Activated B cell treated with CpG ODN at 0.5 μM for 24 hours (primary cell): ENCODE measurements at places on chromosomes 6 and 20. TPM values are rescaled to one million over a fixed set of nuclear protein-coding genes. Genes with fewer than 3 reads are reported as not detected.

Gene PACRG
- not detected in 2 replicates for total RNA-seq

Gene VGLL2
- not detected in 2 replicates for total RNA-seq

Gene PNPLA1
- not detected in 2 replicates for total RNA-seq

Gene CTCFL
- total RNA-seq = not detected in 2 replicates

Gene HTR1E
- not detected in 2 replicates for total RNA-seq

Gene DEFB114
- total RNA-seq = not detected in 2 replicates

Gene KCNQ2
- not detected in 2 replicates for total RNA-seq

Gene MAP7
- total RNA-seq = 0.35 and 0.56 TPM in 2 replicates

Gene FITM2
- total RNA-seq = 2.4 and 3.3 TPM in 2 replicates

Gene PABPC1L
- total RNA-seq = 49.5 and 61.1 TPM in 2 replicates

DNA sequence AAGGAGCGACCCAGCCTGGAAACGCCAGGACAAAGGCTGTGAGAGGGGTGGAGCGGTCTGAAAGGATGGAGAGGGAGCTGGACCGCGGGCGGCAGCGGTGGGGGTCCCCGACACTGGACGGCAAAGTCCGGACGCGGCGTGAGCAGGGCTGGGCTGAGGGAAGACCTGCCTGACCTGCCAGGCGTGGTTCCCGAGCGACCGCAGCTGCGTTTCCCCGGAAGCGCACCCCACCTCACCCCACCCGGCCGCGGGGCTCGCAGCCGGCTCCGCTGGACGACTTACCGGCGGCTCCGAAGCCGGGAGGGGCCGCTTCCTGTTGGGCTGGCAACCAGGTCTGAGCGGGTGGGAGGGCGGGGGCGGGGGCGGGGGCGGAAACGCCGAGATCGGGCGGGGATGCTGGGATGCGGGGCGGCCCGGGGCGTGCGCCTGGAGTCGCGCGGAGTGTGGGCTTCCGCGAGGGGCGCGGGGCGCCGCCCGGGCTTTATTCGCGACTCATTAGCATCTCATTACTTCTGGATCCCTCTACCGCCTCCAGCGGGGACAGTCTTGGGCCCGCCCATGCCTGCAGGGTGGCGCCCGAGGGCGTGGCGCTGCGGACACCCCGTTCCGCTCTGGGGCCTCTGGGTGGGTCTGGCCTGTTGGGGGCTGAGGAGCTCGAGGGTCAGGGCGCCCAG lies at the start of gene MICAL1:
Gene MICAL1, minus strand, starts transcription at position 336 of the 674 bp plus-strand sequence. CDS start 1,576 bp downstream, outside the sequence.
- peak; percentile 82 for DNase-seq

DNA sequence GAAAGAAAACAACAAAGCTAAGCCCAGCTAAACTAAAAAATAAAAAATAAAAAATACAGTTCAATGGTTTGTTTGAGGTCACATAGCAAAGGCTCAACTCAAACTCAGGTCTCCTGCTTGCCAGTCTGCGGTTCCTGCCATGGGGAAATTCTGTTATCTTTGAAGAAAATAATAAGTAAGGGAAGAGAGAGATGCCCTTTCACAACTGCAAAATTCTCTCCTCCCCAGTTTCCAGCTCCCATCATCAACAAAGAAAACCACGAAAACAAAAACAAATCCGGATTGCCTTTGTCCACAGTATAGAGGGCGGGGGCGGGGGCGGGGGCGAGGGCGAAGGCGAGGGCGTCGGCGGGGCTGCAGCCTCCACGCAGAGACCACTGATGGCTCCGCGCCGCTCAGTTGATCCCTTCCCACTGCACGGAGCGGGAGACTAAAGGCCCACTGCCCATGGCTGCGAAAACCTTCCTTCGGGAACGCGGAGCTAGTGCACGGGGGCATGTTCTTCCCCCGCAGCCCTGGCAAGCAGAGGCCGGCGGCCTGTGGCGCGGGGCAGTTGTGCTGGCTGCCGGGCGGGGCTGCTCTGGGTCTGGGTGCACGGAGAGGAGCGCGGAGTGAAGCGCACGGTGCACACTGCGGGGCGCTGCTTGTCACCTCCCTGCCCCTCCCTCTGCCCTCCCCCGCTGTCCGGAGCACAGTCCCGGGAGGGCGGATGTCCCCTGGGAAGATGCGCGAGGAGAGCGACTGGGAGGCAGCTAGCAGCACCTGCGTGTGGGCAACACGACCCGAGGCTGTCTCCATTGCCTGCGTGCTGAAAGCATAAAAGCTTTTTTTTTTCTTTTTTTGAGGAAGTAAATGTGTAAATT lies 54.1 kb upstream of the TPD52L1 start:
- DNase-seq = no peak

DNA sequence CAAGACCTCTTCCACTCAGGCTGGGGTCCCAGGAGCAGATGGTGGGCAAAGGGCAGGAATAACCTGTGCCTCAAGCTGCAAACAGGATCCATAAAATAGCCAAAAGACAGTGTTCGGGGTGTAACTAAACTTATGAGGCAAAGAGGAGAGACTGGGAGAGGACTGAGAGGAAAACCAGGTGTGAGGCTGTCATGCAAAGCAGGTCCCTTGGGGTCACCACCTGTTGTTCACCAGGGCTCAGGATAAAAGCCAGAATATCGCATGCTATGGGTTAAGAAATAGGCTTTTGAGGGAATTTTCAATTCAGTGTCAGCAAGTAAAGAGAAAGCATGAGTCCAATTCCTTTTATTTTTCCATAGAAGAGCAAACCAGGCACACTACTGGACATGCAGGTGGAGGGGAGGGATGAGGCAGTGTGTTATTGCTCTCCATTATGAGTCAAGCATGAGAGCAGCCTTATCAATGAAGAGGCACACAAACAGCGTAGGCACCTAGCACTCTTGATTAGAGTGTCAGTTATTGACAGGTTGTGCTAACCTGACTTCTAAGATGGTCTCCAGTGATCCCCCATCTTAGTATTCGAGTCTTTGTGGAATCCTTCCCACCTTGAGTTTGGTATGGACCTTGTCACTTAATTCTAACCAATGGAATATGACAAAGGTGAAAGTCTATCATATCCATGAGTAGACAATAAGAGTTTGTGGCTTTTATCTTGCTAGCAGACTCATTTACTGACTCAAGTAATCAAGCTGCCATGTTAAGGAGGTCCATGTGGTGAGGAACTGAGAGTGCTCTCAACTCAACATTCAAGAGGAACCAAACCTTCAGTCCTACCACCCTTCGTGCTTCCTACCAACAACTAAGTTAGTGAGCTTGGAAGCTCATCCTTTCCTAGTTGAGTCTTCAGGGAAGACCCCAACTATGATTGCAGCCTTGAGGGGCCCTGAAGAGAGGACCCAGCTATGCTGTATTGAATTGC lies 18.8 kb downstream of the HLA-E start:
- DNase-seq = no peak

DNA sequence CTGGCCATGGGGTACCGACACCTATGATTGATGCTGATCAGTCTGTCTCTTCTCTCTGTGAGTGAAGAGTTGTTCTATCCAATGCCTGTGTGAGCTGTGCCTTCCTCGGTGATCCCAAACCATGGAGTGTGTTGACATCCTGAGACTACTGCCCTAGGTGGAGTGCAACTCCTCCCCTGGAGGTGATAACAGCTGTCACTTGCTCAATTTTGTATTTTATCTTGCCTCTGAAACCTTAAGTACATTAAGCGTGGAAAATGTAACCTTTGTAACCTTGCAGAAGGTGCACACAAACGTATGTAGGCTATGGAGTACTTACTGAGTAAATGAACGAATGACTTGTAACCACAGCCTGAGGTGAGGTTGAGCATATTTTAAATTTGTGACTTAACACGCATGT lies 256.2 kb downstream of the FNDC1 start:
- DNase-seq = no peak

- no peak for DNase-seq
Measured at GRCh38 chr6:38703949-38704590, 1.1 kb upstream of the GLO1 start.

GRCh38 chr6:96391776-96392360 lies 129.7 kb upstream of the UFL1 start:
- no peak for DNase-seq

- DNase-seq = no peak
Measured at GRCh38 chr6:138088326-138088762, 18.9 kb downstream of the PERP start.

GRCh38 chr6:167799033-167799821 lies 27.5 kb upstream of the AFDN start:
- DNase-seq = no peak

DNA sequence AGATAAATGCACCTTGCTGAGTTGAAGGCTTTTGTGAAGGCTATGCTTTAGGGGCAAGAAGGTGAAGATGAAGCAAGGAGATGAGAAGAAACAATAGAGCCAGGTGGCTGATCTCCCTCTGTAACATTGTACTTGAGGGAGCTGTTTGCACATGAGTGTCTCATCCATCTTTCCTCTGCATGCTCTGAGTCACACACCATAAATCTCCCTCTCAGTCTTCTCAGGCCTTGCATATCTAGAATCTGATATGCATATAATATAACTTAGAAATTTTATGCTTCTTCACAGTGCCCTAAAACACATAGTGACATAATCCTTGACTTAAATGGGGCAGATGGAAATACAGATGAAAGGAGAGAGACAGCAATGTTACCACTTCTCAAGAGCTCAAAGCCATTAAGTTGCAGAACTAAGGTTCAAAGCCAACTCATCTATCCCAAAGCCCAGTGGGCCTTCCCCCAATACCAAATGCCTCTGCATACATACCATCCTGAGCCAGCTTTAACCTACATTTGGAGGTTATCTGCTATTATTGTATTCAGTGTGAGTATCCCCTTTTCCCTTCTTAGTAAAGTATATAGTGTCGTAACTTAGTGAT lies 62.4 kb upstream of the STXBP5 start:
- no peak for DNase-seq

GRCh38 chr20:20665606-20666332 lies 46.7 kb downstream of the RALGAPA2 start:
- no peak for DNase-seq

GRCh38 chr6:150720774-150721233 lies 121.1 kb downstream of the PLEKHG1 start:
- DNase-seq = no peak

DNA sequence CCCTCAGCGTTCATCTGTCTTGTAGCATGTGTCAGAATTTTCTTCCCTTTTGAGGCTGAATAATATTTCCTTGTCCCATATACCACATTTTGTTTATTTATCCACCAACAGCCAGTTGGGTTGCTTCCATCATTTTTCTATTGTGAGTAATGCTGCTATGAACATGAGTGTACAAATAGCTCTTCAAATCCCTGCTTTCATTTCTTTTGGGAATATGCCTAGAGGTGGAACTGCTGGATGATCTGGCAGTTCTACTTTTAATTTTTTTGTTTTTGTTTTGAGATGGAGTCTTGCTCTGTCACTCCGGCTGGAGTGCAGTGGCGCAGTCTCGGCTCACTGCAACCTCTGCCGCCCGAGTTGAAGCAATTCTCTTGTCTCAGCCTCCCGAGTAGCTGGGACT lies 64.7 kb downstream of the SASH1 start:
- DNase-seq = no peak

DNA sequence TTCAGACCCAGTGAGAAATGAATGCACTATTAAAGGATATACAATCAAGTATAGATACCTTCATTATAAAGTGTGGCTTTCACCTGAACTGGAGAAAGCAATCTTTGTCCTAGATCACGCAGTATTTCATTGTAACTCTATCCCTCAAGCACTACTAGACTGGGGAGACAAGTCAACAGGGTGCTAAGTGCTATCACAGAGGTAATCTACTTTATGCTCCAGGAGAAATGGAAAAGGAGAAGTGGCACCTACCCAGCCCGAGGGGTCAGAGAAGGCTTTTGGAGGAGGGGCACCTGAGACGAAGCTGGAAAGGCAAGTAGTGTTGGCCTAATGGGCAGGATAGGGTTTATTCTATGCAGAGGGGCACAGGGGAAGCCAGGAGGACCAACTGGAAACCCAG lies 17.1 kb downstream of the ZHX3 start:
- no peak for DNase-seq

DNA sequence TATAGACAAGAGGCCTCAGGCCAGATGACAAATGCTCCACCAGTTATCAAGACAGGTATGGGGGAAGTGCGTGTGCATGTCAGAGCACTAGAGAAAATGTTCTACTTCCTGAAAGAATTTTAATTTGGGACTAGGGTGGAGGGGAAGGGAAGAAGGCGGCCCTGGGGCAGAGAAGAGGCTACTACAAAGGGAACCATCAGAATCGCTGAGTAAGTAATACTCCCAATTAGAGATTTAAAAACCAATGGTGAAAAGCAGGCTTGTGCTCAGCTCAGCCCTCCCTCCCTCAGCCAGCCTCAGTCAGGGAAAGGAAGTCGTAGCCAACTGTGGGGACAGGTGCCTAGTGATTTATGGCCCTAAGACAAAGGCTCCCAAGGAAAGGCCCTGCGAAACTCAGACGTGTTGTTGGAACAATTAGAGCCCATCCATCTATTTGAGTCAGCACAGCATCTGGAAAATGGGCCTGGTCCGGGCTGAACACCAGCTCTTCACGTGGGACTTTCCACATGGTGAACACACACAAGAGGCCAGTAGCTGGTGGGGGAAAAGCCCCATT lies 15.0 kb upstream of the MAFB start:
- DNase-seq = no peak

DNA sequence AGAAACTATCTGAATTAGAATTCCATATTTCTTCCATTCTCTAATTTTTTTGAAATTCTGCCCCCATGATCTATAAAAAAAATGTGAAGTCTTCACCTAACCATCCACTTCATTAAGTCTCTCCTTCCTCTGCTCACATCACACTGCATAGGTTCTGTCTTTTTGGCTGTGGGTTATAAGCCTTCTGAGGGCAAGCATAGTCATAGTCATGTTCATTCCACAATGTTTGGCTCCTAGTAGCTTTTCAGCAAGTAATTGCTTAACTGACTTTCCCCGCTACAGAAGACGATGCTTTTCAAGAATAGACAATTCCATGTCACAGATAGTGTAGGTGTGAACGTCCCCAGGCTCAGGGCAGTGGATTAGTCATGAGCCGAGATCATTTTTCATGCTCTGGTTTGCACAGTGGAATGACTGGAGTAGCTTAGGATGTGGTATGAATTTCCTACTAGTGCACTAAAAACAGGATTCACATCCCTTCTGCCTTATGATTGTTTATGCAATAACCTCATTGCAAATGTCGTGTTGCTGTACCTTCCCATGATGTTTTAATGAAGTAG lies 29.1 kb downstream of the WRNIP1 start:
- no peak for DNase-seq

- DNase-seq = no peak
Measured at GRCh38 chr6:87164506-87164905, 9.1 kb downstream of the ZNF292 start.

DNA sequence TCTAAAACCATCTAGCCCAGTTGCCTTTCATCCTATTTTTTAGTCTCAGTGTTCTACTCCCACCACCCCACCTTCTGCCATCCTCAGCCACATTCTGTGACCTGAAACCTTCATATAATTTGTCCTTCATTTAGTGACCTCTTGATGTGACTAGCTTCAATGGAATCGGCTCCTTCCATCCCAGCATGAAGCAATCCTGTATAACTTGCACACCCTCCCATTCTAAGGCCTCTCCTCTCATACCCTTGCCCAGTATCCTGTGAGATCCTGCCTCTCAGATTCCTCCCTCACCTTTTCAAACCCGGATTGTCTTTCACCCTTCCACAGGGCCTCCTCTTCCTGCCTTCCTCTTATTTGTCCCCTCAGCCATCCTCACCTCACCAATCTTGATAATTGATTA lies 3.1 kb downstream of the ZNF76 start:
- DNase-seq = no peak

- no peak for DNase-seq
Measured at GRCh38 chr20:23050076-23050838, 785 bp upstream of the THBD start.
